ENCODE measurements at places on chromosomes 4 and X.

GRCh38 chr4:153887217-153887616, 98.3 kb upstream of the SFRP2 start:
- no peak for DNase-seq

- DNase-seq, result peak; percentile 54
Measured at GRCh38 chr4:2402048-2402842, 16.2 kb downstream of the ZFYVE28 start.

DNA sequence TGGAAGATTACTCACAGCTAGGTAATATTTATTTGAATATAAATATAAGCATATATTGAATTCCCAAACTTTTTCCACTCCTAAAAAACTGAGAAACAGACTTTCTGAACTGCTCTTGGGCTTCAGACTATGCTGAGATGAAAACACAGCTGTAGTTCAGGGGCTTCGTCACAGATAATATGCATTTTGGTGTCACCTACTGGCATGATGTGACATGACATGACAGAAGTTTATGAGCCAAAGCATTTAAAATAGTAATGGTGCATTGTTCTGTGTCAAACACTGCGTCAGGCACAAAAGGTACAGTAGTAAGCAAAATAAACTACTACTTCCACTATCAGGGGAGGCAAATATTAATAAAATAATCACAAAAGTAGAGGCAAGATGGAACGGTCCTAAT, 171.3 kb downstream of the BTC start:
- peak; percentile 0 for DNase-seq

- DNase-seq, result no peak
Measured at GRCh38 chr4:60911127-60911526, 289.0 kb upstream of the ADGRL3 start.

- DNase-seq, result no peak
Measured at GRCh38 chr4:152148057-152148456, 387.2 kb upstream of the GATB start.

GRCh38 chrX:9189286-9189685, 155.4 kb upstream of the FAM9B start:
- no peak for DNase-seq
